Activated CD8-positive, alpha-beta T cell treated with anti-CD3 and anti-CD28 coated beads for 36 hours (primary cell): ENCODE measurements at places on chromosomes 6 and 20. TPM values are rescaled to one million over a fixed set of nuclear protein-coding genes. Genes with fewer than 3 reads are reported as not detected.
A peak's percentile ranks its signal among the peaks of the same experiment; 100 is the strongest.

- peak; percentile 94 for DNase-seq
Measured at GRCh38 chr20:37527638-37528445, at the start of gene BLCAP. Gene BLCAP, minus strand, starts transcription at chr20:37527876. Its CDS starts 8,702 bp downstream, at chr20:37519174.

HLA-B gene
- total RNA-seq = 2,892 TPM

GRCh38 chr6:152680879-152681517, 16.7 kb upstream of the MYCT1 start:
- DNase-seq = no peak

- no peak for DNase-seq
Measured at GRCh38 chr6:7899101-7899888, 11.3 kb downstream of the TXNDC5 start.

BCAS1 gene
- not detected for total RNA-seq

- DNase-seq = no peak
Measured at GRCh38 chr6:102679865-102680264, 1286.4 kb downstream of the GRIK2 start.

- DNase-seq = no peak
Measured at GRCh38 chr20:47789764-47790579, 4.7 kb upstream of the SULF2 start.

- DNase-seq = no peak
Measured at GRCh38 chr6:7532232-7532631, 9.2 kb upstream of the DSP start.

ZSCAN12 gene
- 7.4 TPM for total RNA-seq

- DNase-seq = no peak
Measured at GRCh38 chr20:18662279-18663040, 74.6 kb downstream of the DTD1 start.

DNA sequence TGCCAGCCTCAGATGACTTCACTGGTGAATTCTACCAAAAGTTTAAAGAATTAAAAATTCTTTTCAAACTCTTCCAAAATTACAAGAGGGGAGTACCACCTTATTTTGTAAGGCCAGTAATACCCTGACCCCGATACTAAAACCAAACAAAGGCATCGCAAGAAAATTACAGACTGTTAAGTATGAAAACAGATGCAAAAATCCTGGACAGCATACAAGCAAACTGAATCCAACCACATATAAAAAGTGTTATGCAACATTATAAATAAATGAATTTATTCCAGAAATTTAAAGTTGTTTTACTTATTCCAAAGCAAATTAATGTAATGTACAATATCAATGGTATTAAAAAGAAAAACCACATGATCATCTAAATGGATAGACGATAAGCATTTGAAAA, 873.6 kb upstream of the GJE1 start:
- no peak for DNase-seq

DNA sequence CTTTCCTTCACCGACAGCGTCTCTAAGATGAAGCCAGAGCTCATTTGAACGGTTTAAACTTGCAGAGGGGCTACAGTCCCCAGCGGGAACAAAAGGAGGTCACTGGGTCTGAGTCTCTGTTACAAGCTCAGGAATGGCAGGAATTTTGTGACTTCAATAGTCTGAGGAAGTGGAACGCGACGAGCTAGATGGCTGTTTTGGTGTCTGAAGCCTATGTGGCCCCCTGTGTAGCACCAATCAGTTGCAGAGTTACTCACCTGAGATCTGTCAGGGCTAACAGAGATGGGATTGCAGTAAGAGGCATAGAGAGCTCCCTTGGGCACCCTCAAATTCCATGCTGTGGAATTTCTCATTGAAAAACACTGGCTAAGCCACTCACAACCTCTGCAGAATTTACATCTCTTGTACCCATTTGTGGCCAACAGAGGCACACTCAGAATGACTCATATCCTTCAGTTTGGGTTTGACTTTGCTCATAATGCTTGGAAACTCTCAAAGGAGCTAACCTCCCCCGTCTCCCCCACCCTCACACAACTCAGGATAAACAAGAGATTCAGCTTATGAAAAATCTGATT, 7.1 kb upstream of the TCP11 start:
- DNase-seq = peak; percentile 77

- DNase-seq = peak; percentile 2
Measured at GRCh38 chr20:63973160-63973479, 3.4 kb upstream of the ZNF512B start.
